ENCODE measurements at places on chromosomes 2 and 18. TPM values are rescaled to one million over a fixed set of nuclear protein-coding genes. Genes with fewer than 3 reads are reported as not detected.
A peak's percentile ranks its signal among the peaks of the same experiment; 100 is the strongest.

DNA sequence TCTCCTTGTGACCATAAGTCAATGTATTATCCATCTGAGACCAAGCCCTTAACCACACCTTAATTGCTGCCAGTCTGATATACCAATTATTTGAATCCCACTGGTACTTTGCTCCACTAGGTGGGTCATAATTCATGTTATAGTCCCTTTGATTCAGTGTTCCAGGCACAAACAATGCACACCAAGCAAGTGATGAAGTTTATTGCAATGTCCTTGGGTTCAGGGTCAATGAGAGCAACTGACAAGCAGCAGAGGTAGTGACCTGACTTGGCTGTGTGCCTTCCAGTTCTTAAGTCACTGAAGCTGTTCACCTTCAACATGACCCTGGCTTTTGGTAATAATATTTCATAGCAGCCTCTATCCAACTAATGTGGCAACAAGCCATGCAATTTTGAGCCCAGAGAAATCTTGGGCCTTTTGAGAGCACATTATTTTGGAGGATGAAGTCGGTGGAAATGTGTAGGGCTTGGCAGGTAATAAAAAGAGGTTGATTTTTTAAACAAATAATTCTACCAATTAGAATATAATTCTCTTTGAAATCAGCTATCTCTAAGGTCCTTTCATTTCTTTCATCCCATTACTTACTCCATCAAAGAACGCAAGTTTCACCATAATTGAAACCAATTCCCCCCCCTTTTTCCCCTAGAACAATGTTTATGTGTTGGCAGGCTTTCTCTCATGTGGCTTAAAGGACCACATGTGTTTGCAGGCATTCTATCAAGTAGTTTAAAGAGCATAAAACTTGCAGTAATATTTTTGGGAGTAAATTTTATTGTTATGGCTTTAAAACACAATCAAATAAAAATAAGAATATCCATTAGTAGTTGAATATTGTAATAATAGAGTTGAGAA, 3.1 kb upstream of the CPO start:
- no peak for DNase-seq

DNA sequence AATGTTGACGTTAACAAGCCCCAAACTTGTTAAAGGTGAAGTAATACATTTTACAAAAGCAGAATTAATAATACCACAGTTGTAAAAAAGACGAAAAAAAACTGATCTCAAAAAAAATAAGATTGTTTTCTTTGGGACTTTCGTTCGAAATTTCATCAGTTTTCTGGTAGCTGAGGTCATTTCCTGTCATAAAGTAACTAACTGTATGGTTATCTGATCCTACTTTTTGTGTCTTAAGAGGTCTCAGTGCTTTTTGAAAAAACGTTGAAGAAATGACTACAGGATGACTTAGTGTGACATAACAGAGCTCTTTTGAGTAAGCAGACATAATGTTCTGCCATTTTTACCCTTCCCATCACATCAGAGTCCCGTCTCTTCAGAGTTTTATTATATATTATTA, 79.3 kb downstream of the BIRC6 start:
- DNase-seq, result no peak

Gene XIRP2
- under 0.01 TPM for total RNA-seq

Gene EMX1
- not detected for total RNA-seq

Gene CHRNG
- total RNA-seq, result not detected

DNA sequence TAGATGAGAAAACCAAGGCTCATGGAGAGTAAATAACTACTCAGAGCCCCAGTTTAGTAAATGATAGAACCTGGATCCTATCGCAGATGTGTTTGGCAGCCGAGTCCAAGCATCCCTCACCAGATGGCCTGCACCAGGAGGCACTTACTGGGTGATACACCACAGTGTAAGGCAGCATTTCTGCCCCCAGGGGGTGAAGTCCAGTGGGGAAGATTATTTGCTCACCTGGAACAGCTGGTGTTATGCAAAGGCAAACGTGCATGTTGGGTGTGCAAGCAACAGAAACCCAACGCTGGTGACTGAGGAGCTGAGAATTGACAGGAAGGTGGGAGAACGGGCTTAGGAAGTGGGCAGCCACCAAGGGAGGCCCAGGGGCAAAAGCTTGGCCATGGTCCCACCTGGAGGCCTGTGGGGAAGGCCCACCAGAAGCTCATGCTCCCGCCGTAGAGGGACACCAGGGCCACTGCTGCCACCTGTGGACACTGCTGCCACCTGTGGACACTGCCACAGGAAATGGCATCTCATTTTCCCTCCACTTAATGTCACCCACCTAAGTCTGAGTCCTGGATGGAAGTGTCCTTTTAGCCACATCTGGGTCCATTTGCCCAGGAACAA, 100.6 kb downstream of the TFCP2L1 start:
- DNase-seq, result no peak

DNA sequence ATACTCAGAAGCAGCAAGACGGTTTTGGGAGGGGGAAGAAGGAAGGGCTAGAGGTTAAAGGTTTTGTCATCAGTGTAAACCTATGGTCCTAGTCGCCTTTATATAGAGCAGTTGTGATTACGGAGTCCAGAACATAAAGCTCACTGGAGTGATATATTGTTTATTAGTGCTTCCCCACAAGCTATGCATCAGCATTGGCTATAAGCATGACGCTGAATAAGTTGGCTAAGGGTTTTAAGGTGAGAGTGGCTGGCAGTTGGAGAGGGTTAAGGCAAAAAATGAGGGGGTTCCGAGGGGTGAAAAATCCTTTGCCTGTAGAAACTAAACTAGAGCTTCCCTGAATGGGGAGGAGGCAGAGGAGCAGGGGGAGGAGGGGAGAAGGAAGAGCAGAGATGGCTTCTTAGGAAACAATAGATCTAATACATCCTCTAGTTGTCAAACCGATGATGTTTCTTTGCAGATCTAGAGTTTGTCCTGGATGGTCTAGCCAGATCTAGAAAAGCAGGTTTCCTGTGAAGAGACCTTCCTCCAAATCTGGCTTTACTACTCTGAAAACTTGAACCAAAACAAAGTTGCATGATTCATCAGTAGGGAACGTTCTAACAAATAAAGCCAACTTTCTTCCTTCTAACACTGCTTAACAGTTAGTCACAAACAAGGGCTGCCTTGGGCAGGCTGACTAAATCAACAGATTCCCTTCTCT, 2.5 kb downstream of the KLF7 start:
- DNase-seq, result peak; percentile 54

DNA sequence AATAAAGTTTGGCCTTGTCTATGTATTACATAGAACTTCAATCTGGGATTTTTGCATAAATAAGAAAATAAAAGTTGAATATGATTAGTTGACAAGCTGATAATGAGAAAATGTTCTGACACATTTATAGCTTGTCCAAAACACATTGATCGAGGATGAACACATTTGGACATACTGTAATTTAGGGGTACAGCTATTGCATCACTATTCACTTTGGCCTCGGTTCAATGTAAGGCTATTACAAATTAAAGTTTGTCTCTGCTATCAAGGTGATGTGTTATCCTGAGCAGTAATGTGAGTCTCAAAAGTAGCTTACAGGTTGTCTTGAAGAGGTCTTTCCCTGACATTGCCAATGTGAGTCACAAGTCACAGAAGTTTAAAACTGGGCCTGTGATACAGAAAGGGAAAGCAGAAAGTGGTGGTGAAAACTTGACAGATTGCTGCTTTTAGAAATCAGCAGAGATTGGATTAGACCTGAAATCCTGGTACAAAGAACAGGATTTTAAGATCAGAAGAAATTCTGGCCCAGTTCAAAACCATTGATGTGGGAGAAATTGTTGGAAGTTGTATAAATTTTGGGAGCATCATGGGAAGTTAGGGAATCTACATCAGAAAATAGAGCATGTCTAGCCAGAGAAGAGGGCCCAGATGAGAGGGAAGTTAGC, 674.1 kb downstream of the NYAP2 start:
- no peak for DNase-seq

Gene RALBP1
- 118 TPM for total RNA-seq

Gene KHK
- total RNA-seq, result 12.2 TPM

Data from tibial nerve (tissue), 4 donors.